ENCODE measurements at places on chromosomes 2 and 18.

GRCh38 chr2:239642406-239643004, 241.7 kb upstream of the HDAC4 start:
- no peak for DNase-seq

DNA sequence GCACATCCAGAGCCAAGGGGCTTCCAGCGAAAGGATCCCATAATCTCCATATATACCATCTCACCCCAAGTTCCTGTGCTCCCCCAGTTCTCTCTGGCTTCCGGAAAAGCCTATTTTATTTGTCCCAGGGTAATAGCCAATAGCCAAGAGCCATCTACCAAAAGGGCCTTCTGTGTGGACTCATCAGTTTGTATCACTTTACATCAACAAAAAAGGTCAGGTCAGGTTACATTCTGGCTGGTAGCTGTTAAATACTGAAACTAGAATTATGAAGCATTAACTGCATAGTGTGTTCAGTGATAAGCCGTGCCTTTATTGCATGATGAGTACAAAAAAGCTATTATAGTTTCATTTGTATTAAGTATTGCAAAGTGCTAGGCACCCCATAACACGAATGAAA, 223.7 kb downstream of the IRS1 start:
- no peak for DNase-seq

DNA sequence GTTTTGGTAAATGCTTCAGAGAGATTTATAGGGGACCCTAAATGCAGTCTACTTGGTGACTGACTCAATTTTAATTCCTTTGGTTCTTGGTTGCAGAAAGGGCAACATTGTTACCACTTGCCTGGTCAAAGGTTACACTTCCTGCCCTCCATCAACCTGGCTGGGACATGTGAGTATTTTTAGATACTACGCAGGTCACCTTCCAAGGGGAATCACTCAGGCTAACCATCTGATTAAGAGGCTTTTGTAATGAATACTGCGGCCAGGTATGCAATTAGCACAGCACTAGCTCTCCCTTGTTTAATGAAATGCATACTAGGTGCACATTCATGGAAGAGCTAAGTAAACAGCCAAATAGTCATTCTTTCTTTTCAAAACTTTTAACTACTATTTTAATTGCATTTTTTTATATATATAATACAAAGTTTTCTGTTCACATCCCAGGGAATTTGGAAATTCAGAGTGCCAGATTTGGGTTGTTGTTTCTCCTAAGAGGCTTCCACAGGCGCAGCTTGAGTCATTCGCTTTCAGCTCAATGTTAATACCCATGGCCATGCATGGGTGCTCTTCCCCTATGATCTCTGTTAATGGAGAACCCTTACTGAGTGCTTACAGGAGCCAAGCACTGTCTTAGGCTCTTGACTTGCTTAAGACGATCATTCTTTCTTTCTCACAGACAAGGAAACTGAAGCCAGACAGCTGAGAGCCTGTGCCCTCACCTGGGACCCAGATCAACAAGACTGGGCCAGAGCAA, 152.2 kb downstream of the MTX2 start:
- no peak for DNase-seq

- no peak for DNase-seq
Measured at GRCh38 chr2:66686755-66687154, 251.8 kb downstream of the MEIS1 start.

GRCh38 chr2:15673919-15674636, 82.4 kb downstream of the DDX1 start:
- DNase-seq: no peak

- no peak for DNase-seq
Measured at GRCh38 chr2:81650048-81650971, 1345.8 kb upstream of the LRRTM1 start.

DNA sequence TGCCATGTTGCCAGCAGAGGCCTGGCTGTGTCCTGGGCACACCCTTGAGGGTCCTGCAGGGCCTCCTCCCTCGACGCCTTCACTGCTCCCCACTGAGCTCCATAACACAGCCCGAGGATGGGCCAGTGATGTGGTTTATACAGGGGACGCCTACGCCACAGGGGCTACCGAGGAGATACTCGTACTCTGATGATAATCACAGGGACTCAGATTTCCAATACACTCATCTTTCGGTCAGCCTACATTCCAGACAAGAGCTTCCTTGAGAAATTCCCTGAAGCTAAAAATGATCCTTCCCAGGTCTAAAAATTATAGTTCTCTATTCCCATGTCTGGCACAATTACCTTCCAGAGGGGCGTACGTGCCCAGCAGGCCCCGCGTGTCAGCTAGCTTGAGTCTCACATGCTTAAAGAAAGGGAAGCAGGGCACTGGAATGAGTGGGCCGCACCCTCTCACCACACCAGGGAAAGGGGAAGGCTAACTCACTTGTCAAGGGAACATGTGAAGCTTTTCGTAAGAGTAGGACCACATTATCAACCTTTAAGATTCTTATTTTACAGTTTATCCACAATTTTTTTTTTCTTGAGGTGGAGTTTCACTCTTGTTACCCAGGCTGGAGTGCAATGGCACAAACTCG, 159.5 kb upstream of the NDUFV2 start:
- DNase-seq: no peak

GRCh38 chr2:26646986-26647672, 6.0 kb upstream of the CIB4 start:
- DNase-seq: no peak

DNA sequence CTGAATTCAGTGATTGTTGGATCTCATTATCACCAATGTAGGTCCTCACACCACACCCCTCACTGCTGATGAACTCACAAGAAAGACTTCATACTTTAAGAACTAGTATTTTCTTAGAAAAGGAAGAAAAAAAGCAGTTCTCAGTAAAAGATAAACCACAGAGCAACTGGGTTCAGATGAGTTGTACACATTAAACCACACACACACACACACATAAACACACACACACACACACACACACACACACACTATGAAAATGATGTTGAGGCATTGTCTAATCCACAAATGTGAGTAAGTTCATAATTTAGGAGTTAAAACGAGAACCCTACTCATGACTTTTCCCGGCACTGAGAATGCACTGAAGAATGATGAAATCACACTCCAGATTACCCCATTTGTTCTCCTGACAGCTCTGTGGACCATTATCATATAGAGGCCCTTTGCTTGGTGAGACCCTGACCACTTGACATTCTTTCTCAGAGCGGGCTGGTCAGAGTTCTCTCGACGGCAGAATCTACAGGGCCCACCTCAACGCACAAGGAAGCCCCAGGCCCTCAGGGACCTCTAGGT, 106.2 kb downstream of the BCL2 start:
- DNase-seq: no peak

- DNase-seq: no peak
Measured at GRCh38 chr2:64406407-64406774, 47.6 kb upstream of the LGALSL start.

DNA sequence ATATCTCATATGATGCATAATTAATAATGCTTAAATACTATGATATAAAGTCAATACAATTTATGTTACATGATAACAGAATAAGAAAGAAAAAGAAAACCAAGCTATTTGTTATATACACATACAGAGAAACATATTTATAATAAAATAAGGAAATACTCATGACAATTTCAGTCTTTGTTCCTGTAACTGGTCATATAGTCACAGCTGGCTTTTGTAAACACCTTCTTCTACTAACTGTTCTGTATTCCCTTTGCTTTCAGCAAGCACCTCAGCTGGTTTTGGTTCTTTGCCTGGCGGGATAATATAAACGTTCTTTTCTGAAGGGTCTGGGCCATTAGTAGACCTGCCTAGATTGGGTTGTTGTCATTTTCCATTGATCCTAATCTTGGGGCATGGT, 158.5 kb downstream of the COPS8 start:
- no peak for DNase-seq

DNA sequence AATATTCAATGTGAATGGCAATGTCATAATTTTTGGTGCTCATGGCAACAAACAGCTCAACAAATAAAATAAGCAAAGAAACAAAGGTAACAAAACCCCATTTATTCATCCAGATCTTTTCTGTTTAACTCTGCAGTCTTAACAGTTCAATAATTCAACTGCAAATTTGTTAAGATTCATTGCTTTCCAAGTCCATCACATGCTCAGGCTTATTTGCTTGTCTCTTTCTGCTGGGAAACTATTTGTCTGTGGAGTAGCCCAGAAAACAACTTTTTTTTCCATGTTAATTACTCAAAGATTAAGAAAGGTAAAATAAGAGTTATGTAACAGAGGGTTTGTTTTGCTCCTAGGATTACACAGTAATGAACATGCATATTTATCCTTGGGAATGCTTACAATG, 92.6 kb upstream of the PNPT1 start:
- DNase-seq: no peak

- no peak for DNase-seq
Measured at GRCh38 chr2:128735296-128735960, 416.8 kb upstream of the HS6ST1 start.

GRCh38 chr2:111072220-111072871, 48.4 kb upstream of the BCL2L11 start:
- DNase-seq: no peak

GRCh38 chr2:144198116-144198515, 321.8 kb downstream of the ZEB2 start:
- no peak for DNase-seq

Measured in T follicular helper cell (primary cell).